ENCODE measurements at places on chromosomes 16 and 17. TPM values are rescaled to one million over a fixed set of nuclear protein-coding genes. Genes with fewer than 3 reads are reported as not detected.

The PABPN1L gene
- total RNA-seq, result 0.09 TPM

The ANKFN1 gene
- not detected for total RNA-seq

The UMOD gene
- total RNA-seq, result not detected

The GPR179 gene
- total RNA-seq, result 0.05 TPM

The ZP2 gene
- not detected for total RNA-seq

The CSF3 gene
- total RNA-seq, result not detected

The C17orf100 gene
- 0.56 TPM for total RNA-seq

The SHCBP1 gene
- total RNA-seq, result 0.25 TPM

The YBX2 gene
- total RNA-seq, result 0.75 TPM

The GRAPL gene
- 4.5 TPM for total RNA-seq

The DNAI2 gene
- not detected for total RNA-seq

The HP gene
- 13,922 TPM for total RNA-seq

Measured in liver (tissue), 10 donors.